ENCODE measurements at places on chromosomes 13 and 19.

- DNase-seq = peak; percentile 81
Observed at GRCh38 chr19:48858984-48859710, 9.3 kb downstream of the PLEKHA4 start.

GRCh38 chr13:29688193-29688592, 92.7 kb upstream of the SLC7A1 start:
- DNase-seq = no peak

DNA sequence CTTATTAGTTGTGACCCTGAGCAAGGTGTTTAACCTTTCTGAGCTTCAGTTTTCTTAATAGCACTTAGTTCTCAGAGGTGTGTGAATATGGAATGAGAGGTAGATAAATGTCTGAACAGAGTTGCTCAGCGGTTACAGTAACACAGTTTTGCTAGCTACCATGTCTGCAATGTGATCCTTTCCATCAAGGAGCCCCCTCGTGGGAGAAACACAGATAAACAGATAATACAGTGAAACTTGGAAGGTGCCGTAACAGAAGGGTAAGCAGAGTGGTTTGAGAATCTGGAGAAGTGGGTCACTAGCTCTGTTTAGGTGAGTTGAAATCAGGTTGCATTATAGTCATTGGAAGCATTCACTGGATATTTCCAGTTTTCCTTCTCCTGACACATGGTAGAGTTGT, 38.9 kb downstream of the IRS2 start:
- no peak for DNase-seq

DNA sequence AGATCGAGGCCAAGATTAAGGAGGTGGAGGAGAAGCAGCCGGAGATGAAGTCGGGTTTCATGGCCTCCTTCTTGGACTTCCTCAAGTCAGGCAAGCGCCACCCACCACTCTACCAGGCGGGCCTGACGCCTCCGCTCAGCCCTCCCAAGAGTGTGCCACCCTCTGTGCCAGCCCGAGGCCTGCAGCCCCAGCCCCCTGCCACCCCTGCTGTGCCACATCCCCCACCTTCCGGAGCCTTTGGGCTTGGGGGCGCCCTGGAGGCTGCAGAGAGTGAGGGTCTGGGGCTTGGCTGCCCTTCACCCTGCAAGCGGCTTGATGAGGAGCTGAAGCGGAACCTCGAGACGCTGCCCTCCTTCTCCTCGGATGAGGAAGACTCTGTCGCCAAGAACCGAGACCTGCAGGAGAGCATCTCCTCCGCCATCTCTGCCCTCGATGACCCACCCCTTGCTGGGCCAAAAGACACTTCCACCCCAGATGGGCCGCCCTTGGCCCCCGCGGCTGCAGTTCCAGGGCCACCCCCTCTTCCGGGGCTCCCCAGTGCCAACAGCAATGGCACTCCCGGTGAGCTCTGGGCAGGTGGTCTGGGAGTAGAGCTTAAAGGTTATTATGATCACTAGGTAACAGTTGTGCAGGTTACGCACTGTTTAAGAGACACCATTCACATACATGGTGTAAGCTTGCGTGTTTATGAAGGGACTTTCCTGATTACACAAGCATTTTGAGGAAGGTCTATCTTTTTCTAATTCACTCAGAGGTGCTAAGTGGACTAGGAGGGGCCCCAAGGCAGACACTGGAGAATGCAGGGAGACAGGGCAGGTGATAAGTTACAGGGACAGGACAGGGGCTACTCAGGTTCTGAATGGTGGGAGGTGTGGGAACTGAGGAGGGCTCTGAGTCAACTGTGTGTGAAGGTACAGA, 8.7 kb downstream of the PRR12 start:
- no peak for DNase-seq

DNA sequence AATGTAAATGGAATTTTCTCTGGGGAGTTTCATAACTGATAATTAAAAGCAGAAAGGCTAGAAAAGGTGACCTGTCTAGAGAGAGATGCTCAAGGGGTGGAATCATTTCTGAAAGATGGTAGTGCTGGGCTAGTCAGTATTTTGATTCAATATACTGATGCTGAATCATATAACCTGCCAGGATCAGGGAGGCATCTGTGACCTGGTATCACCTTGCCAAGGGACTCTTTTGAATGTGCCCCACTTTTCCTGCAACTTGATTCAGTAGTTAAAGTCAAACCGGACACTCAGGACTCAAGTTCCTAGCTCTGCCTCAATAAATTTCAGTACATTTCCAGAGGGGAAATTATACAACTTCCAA, 15.8 kb downstream of the LCP1 start:
- no peak for DNase-seq

DNA sequence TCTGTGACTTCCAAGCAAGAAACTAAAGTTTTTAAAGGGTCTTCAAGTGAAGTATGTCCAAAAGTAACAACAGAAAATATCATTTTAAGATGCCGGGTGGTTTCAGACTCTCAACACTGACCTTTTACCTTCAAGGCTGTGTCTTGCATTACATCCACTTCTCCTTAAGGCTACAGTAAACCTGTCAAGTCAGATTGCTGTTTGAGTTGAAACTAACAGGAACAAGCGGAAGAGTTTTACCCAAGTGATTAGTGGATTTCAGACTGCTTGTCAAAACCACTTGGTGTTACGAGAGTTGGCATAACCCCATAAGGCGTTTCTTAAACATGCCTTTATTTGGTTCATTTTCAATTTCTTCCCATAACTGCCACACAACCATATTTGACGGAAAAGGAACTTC, 283.1 kb downstream of the DCT start:
- no peak for DNase-seq

- DNase-seq = no peak
Observed at GRCh38 chr13:42538996-42539395, 35.0 kb upstream of the TNFSF11 start.

DNA sequence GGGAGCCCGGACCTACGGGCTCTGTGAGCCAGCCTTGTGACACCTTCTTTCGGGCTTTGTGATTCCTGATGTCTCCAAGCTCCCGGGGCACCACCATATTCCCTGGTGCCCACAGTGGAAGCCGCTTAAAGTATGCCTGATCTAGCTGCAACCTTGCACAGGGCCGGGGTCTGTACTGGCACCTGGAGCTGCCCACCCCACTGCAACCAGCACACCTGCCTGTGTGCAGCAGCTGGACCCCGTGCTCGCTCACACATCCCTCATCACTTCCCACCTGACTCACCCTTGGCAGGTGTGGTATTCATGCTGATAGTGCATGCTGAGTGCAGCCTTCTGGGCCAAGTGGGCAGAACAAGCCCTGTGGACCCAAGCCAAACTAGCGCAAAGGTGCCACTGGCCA, 1981.1 kb upstream of the PCDH20 start:
- DNase-seq = no peak

GRCh38 chr19:32748497-32748896, 28.9 kb downstream of the TDRD12 start:
- no peak for DNase-seq

DNA sequence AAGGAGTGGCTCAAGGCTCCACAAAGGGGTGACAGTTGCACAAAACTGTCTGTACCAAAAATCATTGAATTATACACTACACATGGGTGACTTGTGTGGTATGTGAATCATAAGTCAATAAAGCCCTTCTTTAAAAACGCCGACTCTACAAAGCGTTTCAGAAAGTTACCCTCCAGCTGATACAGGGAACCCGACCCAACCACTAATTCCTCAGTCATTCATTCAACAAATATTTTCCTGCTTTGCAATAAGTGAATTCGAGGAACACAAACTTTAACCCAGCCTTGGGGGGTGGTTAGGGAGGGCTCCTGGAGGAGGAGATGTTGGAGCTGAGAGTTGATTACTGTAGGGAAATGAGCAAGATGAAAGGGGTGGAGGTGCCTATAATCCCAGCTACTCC, 32.0 kb downstream of the LTBP4 start:
- DNase-seq = no peak

DNA sequence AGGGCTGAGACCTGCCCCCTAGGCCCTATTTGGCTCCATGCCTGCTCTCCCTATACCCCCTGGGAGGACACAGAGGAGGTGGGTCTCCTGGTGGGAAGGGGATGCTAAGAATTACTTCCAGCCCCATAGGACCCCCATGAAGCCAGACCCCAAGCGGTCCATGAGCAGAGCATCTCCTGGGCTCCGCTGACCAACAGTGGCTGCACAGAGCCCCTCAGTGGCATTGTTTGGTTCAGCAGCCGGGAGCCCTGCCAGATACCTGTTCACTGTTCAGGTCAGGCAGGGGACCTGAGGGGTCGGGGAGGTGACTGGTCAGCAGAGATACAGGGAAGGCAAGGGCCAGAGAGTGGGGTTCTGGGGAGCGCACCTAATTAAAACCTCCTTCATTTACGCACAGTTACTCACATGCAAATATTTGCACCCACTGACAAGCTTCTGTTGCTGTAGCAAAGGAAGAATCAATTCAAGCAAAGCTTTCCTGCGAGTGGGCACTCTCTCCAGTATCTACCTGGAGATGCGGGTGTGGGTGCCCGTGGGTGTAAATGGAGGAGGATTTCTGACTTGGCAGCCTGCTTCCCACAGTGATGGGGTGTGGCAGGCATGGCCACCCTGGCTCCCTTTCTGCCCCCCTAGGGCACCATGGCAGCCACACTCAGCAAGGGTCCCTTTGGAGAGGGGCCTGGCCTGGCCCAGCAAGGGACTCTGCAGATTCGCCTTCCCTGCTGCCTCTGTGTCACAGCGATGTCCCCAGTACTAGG, 83.5 kb downstream of the CHST8 start:
- no peak for DNase-seq
